Immature natural killer cell (primary cell): ENCODE measurements at places on chromosomes 11 and 22. TPM values are rescaled to one million over a fixed set of nuclear protein-coding genes. Genes with fewer than 3 reads are reported as not detected.

DNA sequence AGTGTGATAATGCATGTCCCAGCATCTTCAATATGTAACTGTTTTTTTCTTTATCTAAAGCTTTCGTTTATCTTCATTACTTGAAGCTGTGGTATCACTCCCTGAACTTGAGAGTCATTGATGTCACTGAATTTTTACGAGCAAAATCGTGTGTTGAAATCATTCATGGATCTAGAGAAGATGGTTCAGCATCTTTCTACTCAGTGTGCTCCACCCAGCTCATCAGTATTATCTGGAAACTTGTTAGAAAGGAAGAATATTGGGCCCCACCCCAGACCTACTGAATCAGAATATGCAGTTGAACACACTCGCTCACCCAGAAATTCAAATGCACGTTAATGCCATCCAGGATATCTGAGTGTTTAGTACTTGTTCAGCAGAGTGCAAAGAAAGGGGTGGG lies 8.3 kb downstream of the CDON start:
- H3K36me3 ChIP-seq: no peaks in the 10 kb centered on the region
- DNase-seq: no peak
- H3K27ac ChIP-seq: no peak overlapping the region
- peaks cover 11% of the 10 kb centered on the region for H3K27me3 ChIP-seq

GRCh38 chr11:32809313-32809712 lies 14.9 kb upstream of the CCDC73 start:
- H3K36me3 ChIP-seq: no peaks in the 10 kb centered on the region
- no peak overlapping the region for H3K27ac ChIP-seq
- H3K4me3 ChIP-seq: no peak overlapping the region
- peak; percentile 10 for DNase-seq

DNA sequence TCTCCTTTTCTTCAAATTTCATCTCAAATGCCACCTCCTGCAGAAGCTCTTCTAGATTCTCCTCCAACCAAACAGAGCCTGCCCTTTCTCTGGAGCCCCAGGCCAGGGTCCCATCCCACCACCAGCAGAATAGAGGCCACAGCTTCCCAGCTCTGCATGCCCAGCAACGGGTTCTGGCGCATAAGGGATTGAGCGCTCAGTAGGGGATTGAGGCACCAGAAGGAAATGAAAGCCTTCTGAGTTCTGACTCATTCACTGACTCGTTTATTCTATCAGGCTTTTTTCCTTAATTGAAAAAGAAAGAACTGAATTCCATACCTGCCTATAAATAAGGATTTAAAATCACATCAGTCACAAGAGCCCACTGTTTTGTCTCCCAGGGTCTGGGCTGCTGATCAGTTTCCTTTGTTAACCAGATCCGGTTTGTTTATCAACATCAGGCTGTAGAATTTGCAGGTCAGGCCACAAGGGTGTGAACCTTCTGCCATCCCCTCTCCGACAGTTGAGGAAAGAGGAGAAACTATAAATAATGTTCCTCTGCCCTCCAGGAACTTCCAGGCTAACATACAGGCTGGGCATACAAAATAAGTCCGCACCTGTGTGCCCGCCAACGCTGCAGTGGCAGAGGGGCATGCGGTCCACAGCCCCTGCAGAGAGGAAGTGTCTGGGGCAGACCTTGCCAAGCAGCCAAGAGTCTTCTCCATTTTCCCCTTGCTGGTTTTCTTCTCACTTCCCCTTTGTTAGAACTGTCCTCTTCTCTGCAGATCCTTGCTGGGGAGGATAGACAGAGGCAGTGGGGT lies 63.5 kb upstream of the PRDM11 start:
- H3K27me3 ChIP-seq: peaks cover 27% of the 10 kb centered on the region
- H3K4me3 ChIP-seq: peak overlapping the region; percentile 79
- H3K36me3 ChIP-seq: peaks cover 8% of the 10 kb centered on the region
- peak; percentile 68 for DNase-seq
- H3K27ac ChIP-seq: peak overlapping the region; percentile 49

- peaks cover 1% of the 10 kb centered on the region for H3K27me3 ChIP-seq
- no peak for DNase-seq
- H3K4me3 ChIP-seq: no peak overlapping the region
- no peaks in the 10 kb centered on the region for H3K4me1 ChIP-seq
- no peaks in the 10 kb centered on the region for H3K36me3 ChIP-seq
- H3K27ac ChIP-seq: no peak overlapping the region
Observed at GRCh38 chr11:15629690-15630321, 515.1 kb downstream of the INSC start.

HOATZ gene
- polyA plus RNA-seq: not detected

KCNJ1 gene
- polyA plus RNA-seq: not detected

- H3K4me3 ChIP-seq: no peak overlapping the region
- no peaks in the 10 kb centered on the region for H3K4me1 ChIP-seq
- no peak overlapping the region for H3K27ac ChIP-seq
- no peaks in the 10 kb centered on the region for H3K36me3 ChIP-seq
- peaks cover 9% of the 10 kb centered on the region for H3K27me3 ChIP-seq
Observed at GRCh38 chr11:78748918-78749690, 174.4 kb upstream of the NARS2 start.

- no peaks in the 10 kb centered on the region for H3K36me3 ChIP-seq
- H3K4me3 ChIP-seq: no peak overlapping the region
- H3K4me1 ChIP-seq: no peaks in the 10 kb centered on the region
- DNase-seq: no peak
- H3K27ac ChIP-seq: no peak overlapping the region
- H3K27me3 ChIP-seq: peaks cover 3% of the 10 kb centered on the region
Observed at GRCh38 chr11:17774232-17775034, 39.9 kb downstream of the KCNC1 start.

DNA sequence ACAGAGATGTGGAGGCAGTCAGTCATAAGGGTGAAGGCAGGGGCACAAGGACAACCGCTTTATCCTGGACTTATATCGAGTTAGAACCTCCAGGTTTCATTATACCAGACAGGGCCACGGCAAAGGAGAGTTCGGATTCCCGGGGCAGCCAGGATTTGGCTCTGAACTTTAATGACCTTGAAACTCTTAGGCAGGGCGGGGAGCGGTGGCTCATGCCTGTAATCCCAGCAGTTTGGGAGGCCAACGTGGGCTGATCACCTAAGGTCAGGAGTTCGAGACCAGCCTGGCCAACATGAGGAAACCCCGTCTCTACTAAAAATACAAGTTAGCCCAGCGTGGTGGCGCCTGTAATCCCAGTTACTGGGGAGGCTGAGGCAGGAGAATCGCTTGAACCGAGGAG lies 1.1 kb upstream of the MYRF start:
- H3K27ac ChIP-seq: peak overlapping the region; percentile 22
- H3K27me3 ChIP-seq: peaks cover 7% of the 10 kb centered on the region
- DNase-seq: no peak
- no peaks in the 10 kb centered on the region for H3K36me3 ChIP-seq

DNA sequence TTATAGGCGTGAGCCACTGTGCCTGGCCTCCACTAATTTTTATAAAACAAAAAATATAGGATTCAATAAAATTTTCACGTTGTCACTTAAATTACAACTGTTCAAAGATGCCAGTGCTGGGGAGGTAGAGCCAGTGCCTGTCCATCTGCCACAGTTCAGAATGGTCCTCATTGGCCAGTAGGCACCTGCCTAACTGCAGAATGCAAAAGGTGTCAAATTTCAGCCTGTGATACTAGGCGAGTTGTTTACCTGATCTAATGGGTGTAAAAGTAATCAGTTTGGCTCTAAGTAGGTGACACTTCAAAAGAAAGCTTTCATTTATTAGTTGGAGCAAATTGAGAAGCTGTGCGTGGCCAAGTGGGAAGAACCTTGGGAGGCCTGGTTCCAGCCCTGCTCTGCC lies 2.4 kb downstream of the SMARCB1 start:
- no peaks in the 10 kb centered on the region for H3K36me3 ChIP-seq
- DNase-seq: no peak
- no peak overlapping the region for H3K4me3 ChIP-seq

NRIP3 gene
- polyA plus RNA-seq: not detected
